ENCODE measurements at places on chromosomes 7 and 10.

GRCh38 chr10:101007099-101007711 lies 7.6 kb downstream of the LZTS2 start:
- DNase-seq = no peak

DNA sequence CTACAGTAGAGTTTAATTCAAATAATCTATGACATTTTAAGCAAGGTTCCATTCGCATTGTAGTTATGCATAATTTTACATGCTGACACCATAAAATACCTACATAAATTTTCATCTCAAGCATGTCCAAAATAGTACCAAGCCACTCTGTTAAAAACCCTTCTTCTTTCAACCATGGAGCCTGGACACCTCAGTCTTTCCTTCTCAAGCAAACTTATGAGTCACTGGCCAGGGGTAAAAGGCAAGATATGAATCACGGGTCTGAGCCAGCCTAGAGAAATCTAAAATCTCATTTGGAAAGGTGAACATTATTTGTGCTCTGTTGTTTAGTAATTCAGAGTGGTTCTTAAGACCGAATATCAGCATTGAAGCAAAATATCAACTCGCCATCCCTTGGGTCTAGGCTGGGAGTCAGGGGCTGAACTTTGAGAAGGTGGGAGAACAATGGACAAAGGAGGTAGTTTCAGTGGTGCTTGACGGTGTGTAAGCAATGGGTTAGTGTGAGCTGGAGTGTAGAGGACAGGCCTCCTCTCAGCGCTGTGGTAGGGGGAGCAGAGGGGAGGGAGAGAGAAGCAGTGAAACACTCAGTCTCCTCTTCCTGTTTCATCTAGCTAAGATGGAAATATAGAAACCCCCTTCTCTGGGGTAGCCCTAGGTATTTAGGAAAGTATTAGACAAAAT lies 19.1 kb upstream of the GPAM start:
- no peak for DNase-seq

- no peak for DNase-seq
These were observed 69.3 kb downstream of the ARHGAP22 start for GRCh38 chr10:48535416-48536155.

DNA sequence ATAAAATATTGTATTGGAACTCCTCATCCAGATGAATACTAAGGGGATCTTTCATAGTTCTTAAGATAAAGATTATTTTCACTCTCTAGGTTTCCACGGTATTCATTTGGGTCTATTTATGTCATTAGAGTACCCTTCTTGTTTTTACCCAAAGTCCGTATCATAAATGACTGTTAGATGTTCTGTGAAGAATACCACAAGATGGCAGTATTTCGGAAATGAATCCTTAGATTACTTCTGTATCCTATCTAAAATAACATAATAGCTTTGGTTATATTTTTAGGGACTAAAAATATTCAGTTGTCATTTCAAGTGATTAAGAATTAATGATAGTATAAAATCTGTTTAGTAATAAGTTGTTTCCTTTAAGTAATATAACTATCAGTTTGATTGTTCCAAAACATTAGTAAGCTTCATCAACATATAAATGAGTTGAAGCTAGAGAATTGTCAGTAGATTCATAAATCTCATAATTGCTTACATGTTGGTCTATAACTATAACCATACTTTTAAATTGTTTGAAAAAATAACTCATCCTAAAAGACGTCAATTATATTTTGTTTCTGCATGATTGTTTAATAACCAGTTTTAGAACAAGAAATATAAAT lies 337.5 kb upstream of the KCND2 start:
- DNase-seq = peak; percentile 7

DNA sequence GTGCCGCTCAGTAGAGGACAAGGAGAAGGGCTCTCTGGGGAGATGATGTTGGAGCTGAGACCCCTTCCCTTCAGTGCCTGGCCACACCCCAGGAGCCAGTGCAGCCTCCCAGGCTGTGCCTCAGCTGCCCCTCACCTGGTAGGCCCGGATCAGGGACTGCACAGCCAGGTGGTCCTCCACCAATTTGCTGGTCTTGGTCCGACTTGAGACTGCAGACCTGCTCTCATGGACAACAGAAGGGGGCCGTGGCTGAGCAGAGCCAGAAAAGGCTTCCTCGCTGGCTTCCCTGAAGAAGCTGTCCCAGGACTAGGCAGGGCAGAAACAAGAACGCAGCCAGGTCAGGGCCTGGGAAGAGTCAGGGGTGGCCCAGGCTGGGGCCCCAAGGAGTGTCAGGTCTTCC lies 5.5 kb downstream of the OGDHL start:
- no peak for DNase-seq

DNA sequence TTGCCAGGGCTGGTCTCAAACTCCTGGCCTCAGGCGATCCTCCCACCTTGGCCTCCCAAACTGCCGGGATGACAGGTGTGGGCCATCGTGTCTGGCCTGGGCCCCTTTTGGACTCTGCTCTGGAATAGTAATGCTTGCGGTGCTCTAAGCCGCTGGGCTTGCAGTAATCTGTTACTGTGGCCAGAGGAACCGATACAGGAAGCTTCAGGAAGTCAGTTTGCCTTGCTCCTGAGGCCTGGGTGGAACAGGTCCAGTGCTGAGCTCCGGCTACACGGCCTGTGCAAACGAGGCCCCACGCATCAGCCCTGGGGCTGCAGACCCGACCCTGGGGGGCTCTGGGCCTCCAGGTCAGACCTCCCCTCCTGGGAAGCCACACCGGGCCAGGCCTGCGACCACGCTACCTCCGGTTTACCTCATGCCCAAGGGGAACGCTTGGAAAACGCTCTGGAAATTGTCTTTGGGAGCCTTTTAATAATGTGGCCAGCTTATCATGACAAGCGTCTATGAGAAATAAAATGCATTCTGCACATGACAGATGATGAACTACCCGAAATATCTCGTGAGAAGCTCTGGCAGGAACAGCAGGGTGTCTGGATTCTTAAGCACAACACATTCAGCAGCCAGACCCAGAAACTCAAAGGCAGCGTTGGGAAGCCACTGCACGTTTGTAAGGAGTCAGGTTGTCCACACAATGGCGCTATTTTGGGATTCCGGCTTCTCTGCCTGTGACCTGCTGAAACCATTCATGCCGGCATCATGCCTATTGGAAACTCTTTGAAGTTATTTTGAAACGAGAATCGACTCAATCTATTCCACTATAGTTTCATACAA lies 10.1 kb upstream of the ADAP1 start:
- DNase-seq = no peak

GRCh38 chr10:112082120-112082519 lies 101.4 kb downstream of the GPAM start:
- DNase-seq = peak; percentile 82

GRCh38 chr7:106551936-106552335 lies 109.0 kb downstream of the CCDC71L start:
- DNase-seq = no peak

GRCh38 chr10:77332256-77332655 lies 305.4 kb downstream of the KCNMA1 start:
- no peak for DNase-seq

- DNase-seq = no peak
These were observed 1208.3 kb downstream of the GATA3 start for GRCh38 chr10:9262770-9263169.

DNA sequence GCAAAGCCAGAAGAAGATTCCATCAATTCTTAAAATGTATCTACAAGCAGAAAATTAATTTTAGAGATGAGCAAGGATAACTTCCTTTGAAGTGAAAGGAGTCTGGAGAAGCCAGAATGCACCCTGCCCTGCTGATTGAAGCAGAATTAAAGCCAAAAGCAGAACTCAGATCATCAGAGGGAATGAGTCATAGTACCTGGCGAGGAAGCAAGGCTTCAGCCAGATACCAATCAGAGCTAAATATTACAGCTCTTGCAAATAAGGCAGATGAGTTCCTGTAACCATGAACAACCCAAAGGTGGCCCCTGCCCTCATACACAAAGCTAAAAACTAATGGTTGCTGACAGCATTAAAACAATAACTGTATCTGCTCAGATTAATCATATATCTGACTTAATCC lies 10.4 kb downstream of the HTR7 start:
- DNase-seq = no peak

DNA sequence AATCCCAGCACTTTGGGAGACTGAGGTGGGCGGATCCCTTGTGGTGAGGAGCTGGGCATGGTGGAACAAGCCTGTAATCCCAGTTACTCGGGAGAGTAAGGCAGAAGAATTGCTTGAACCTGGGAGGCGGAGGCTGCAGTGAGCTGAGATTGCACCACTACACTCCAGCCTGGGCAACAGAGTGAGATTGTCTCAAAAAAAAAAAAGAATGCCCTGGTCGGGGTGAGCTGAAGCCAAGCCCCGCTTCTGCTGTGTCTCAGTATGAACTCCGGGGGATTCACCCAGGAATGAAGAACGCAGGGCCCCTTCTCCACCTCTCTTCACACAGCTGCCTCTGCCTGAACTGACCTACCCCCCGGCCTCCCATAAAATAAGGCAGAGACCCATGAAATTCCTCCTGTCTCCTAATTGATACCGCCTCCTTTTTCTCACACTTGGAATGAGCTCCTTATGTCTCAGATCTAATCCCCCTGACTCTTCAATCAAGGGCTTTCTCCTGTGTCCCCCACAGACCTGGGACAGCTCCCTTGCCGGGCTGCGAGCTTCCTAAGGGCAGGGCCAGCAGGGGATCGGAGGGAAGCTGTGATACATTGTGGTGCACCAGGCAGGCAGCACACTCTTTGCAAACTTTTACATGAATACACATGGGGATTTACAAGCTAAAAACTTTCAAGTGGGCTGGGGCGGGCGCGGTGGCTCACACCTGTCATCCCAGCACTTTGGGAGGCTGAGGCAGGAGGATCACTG lies 911 bp upstream of the ZP3 start:
- DNase-seq = peak; percentile 28

GRCh38 chr7:26705567-26705966 lies 158.8 kb downstream of the SKAP2 start:
- no peak for DNase-seq

- DNase-seq = no peak
These were observed 24.3 kb downstream of the PDZD8 start for GRCh38 chr10:117350909-117351308.

GRCh38 chr10:43867113-43867512 lies 218.4 kb upstream of the ZNF32 start:
- no peak for DNase-seq

- no peak for DNase-seq
These were observed 31.4 kb upstream of the SMARCD3 start for GRCh38 chr7:151279868-151280267.
